ENCODE measurements at places on chromosomes 7 and 10.

DNA sequence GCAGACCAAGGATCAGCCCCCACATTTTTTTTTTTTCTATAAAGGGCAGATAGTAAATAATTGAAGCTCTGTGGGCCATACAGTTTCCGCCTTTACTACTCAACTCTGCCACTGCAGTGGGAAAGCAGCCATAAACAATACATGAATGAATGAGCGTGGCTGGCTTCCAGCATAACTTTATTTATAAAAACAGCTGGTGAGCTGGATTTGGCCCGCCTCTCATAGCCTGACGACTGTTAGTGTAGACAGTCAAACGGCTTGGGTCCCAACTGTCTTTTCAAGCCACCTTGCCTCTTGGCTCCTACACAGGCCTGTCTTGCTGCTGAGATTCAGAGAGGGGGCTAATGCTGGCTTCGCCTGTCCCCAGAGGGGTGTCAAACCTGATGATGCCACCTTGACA, 169.8 kb upstream of the GPR26 start:
- DNase-seq: no peak

DNA sequence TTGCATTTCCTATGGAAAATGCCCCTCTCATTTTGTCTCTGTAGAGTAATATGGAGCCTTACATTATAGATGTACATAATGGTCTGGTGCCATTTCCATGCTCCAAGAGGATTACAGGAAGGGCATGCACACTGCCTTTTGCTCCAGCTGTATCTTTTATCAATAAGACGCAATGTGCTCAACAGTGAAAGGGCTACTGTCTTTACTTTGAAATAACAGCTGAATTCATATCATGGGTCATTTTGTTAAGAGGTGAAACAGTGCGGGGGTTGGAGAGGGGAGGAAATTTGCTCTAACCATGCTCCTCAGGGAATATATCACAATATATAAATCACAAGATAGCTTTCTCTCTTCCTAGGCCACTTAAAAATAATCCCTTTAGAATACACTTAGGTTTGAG, 77.7 kb downstream of the ICA1 start:
- no peak for DNase-seq

- DNase-seq: no peak
Measured at GRCh38 chr7:125892434-125892833, 962.8 kb upstream of the POT1 start.

DNA sequence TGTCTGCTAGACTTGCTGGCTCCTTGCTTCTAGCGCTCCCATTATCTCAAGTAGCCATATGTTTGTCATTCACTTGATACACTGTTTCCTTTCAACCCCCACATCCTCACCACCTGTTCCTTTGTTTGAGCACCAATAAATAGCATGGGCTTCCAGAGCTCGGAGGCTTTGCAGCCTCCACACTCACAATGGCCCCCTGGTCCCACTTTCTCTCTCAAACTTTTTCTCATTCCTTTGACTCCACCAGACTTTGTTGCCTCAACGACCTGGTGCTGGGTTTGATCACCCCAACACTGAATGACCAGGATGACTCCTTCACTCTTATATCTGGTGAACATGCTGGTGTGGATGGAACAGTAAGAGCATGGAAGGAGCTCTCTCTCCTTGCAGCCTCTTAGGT, 114.5 kb upstream of the TRIM24 start:
- no peak for DNase-seq

DNA sequence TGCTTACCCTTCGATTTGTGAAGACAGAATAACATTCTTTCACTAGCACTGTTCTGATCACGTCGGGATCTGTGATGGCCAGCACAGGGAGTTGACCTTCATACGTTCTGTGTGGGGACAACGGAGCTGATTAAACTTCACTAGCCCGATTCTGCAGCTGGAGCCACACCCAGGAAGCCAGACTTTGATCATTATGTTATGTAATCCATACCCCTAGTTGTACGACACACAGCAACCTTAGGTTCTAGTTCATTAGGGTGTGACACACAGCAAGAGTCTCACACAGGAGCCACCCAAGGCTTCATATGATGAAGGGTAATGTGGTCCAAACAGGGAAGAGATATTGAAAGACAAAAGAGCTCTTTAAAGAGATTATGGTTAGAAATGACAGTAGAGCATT, 7.2 kb downstream of the CYP3A5 start:
- no peak for DNase-seq

- no peak for DNase-seq
Measured at GRCh38 chr10:86419101-86419500, 52.5 kb upstream of the GRID1 start.

GRCh38 chr10:67779465-67780203, 58.4 kb downstream of the DNAJC12 start:
- DNase-seq: peak; percentile 18

DNA sequence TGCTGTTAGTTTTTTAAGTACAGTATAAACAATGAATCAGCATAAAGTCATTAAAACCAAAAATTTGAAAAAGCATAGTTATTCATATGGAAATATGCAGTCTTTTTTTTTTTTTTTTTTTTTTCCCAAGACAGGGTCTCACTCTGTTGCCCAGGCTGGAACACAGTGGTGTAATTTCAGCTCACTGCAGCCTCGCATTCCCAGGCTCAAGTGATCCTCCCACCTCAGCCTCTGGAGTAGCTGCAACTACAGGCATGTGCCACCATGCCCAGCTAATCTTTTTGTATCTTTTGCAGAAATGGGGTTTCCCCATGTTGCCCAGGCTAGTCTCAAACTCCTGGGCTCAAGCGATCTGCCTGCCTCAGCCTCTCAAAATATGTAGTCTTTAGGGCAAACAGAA, 182.0 kb downstream of the SEMA3E start:
- no peak for DNase-seq

DNA sequence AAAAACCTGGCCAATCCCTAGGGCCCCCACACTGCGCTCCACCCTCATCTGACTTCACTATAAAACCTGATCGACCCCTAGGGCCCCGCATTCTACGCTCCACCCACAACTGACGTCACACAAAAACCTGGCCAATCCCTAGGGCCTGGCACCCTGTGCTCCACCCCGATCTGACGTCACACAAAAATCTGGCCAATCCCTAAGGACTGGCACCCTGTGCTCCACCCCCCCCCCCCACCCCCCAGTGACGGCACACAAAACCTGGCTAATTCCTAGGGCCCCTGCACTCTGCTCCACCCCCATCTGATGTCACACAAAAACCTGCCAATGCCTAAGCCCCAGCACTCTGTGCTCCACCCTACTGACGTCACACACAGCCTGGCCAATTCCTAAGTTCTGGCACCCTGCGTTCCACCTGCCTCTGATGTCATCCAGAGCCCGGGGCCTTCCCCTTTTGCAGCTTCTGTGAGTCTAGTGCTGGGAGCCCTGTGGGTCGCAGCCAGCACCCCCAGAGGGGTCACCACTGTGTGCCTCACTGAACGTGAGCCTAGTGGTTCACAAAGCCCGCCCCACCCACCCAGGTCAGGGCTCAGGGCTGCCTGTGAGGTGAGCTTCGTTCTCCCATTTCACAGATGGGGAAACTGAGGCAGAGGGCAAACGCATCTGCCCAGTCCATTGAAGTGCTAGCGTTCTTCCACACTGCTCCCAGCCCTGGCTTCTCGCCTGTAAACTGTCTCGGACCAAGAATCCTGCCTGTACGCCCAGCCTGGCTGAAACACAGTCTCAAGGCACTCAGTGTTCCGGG, 40.6 kb downstream of the MICALL2 start:
- DNase-seq: no peak

DNA sequence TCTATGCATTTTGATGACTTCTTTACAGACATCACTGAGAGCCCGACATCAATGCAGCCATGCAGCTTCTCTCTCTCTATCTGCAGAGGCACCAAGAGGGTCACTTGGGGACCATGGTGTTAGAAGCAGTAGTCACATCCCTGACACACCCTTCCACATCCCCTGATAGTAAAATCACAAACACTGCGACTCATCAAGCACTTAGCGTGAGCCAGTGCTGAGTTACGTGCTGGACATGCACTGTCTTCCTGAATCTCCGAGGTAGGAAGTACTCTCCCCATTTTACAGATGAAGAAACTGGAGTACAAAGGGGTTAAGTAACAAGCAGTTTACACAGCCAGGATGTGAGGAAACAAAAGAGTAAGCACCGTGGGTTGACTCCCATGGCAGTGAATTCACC, 109.2 kb downstream of the OSBPL3 start:
- DNase-seq: no peak
